ENCODE measurements at places on chromosomes 13 and 19.

GRCh38 chr13:60312851-60313505, 84.0 kb upstream of the TDRD3 start:
- no peak for DNase-seq

GRCh38 chr19:19661675-19662251, 1.7 kb downstream of the ATP13A1 start:
- DNase-seq = no peak

DNA sequence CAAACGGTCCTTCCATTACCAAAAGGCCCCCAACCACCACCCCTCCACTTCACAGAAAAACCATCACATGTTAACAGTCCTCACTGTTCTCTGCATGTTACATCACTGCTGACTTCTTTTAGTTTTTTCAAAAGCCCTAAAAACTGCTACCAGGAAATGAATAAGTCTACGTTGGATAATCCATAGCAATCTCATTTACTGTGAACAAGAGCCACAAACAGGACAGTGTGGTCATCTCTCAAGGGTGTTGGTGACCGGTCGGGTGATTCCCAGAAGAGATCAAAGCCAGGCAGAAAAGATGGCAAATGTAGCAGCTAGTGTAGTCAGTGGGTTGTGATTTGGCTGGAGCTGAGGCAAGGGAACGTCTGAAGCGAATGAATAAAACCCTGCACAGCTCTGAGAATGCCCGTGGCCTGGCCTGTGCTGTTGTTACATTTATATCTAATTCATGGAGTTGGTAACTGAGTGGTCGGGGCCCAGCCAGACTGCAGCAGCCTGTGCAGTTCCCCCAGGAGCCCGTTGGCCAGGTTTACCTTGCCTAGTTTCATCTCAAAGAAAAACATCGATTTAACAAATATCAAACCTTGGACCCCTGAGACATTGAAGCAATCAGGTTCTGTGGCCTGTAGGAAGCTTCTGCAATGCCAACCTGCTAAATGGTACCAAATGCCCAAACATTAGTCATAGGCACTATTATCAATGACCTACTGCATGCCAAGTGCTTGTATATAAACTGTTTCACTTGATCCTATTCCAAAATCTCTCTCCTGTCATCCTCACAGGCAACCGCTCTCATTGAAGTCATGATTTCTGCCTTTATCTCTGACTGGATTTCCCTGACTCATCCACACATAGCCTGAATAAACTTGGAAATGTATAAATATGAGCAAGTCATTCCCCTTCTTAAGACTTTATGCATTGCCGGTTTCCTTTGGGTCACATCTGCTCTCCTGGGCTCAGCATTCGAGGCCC, 153.8 kb upstream of the SERP2 start:
- DNase-seq = no peak

DNA sequence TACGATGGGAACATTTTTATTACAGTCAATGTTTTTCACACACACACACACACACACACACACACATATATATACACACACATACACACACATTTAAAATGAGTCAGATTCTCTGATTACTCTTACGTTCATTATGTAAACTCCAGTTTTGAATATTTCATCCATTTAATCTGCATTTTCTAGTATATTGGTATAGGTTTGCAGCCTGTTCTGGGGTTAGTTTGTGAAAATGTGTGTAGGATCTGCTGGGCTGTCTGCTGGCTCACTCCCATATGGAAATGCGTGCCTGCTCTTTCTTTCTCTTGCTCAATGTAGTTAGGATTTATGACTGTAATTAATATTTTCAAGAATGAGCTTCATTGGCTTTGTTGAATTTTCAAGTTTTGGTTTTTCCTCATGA, 7.1 kb downstream of the LILRB2 start:
- DNase-seq = no peak

GRCh38 chr13:32139251-32139650, 107.7 kb downstream of the FRY start:
- DNase-seq = no peak
